ENCODE measurements at places on chromosomes 11 and 22.

DNA sequence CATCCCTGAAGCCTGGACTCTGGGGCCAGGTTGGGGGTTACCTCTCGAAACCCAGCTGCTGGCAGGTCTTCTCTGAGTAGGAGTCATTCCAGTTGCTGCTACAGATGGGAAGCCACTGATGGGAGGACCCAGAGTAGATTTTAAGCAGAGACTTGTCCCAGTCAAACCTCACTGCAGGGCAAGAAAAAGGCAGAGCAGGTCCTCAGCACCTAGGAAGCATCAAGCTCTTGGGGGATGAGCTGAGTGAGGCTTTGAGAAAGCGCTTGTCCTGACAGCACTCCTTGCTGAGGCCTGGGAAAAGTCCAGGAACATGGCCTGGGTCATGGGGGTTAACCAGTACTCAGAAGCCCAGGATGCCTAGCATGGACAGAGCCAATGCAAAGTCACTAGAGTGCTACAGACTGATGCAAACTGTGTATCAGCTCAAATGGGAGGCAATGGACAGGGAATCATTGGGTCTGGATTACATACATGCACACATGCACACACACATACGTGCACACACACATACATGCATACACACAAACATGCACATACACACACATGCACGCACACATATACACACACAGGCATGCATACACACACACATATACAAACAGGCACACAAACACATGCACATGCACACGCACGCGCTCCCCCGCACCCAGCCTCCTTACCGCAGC lies 15.3 kb downstream of the TMPRSS13 start:
- no peak for DNase-seq

DNA sequence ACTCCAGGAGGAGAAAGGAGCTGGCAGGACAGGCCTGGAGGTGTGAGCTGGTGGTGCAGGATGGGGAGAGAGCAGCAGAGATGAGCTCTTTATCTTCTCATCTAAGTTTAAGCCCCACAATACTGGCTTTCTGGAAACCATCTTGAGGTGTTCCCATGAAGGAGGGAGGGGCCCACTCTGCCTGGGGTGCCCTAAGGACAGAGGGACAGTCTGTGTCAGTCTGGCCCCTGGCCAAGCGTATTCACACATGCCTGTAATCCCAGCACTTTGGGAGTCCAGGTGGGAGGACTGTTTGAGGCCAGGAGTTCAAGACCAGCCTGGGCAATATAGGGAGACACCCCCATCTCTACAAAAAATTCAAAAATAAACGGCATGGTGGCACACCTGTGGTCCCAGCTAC lies 8.9 kb downstream of the SERHL2 start:
- no peak for DNase-seq

- DNase-seq, result no peak
These were observed 449 bp upstream of the TOM1 start for GRCh38 chr22:35299217-35299672.

GRCh38 chr22:41931701-41932269 lies 5.2 kb upstream of the TNFRSF13C start:
- no peak for DNase-seq

GRCh38 chr11:46366661-46367161 lies 14.8 kb upstream of the MDK start:
- DNase-seq, result no peak

DNA sequence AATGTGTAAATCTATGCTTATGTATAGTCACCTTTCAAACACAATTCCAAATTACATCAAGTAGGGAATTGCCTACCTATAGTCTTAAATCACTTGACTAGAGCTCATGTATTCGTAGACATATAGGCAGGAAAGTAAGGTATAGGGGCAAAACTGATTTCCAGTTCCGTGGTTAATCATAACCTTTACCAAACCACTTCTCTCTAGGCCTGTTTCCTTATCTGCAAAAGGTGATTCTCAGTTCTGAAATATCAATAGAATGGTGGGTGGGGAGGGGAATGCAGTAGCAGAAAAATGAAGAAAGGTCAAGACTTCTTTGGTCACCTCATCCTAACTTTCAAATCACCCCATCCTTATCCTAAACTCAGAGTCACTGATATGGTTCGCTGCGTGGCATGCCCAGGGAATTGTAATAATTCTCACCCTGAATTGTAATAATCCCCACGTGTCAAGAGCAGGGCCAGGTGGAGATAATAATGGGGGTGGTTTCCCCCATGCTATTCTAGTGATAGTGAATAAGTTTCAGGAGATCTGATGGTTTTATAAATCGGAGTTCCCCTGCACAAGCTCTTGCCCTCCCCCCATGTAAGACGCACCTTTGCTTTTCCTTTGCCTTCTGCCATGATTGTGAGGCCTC lies 1.9 kb upstream of the ANO5 start:
- DNase-seq, result no peak

DNA sequence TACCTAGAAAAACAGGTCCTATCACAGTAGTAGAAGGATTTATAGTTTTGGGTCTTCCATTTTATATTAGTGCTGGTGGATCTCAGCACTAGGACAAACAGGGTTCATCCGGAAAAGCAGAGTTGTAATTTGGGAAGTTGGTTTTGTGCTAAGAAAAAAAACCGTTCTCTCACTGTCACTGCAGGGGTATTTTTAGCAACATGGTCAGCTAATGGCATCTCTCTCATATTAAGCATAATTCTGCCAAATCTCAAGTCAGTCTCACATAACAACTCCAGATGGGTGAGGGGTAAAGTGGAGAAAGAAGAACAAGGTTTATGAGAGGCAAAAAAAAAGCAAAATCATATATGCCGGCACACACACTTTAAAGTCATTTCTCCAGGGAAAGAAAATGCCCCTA lies 51.6 kb upstream of the GDPD4 start:
- DNase-seq, result no peak

GRCh38 chr11:119907122-119907851 lies 178.3 kb upstream of the NECTIN1 start:
- no peak for DNase-seq

DNA sequence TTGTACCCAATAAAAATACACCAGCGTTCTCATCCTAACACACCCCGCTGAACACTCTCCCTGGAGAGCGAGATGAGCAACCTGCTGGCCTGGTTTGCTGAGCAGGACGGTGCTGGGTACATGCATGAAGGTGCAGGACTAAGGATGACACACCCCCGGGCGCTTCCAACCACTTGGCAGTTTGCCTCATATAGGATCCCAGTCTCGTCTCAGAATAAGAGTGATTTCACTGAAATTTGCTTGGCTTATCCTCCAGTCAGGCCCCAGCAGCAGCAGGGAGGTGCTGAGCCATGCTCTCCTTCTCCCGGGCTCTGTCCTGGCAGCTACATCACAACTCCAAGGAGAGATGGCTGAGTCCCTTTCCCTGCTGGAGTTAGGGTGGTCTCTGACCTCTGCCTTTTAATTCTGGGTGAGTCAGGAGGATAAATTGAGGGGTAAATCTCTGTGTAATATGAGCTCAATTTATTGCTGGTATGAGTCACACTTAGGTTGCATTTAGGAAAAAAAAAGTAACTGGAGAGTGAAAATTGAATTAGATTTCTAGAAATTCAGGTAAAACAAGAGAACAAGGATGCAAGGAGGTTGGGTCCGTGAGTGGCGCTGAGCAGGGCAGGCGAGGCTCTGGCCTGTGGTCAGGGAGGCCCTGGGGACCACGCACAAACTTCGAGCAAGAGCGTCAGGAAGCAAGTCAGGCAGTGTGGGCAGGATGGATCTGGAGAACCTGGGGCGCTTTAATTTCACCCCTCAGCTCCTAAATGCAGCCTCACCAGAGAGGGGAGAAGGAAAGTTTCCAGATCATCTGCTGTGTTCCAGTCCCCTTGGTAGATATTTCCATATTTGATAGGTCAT lies 974.0 kb downstream of the TBC1D22A start:
- no peak for DNase-seq

- DNase-seq, result no peak
These were observed 4.2 kb upstream of the SYN3 start for GRCh38 chr22:33062361-33062760.

DNA sequence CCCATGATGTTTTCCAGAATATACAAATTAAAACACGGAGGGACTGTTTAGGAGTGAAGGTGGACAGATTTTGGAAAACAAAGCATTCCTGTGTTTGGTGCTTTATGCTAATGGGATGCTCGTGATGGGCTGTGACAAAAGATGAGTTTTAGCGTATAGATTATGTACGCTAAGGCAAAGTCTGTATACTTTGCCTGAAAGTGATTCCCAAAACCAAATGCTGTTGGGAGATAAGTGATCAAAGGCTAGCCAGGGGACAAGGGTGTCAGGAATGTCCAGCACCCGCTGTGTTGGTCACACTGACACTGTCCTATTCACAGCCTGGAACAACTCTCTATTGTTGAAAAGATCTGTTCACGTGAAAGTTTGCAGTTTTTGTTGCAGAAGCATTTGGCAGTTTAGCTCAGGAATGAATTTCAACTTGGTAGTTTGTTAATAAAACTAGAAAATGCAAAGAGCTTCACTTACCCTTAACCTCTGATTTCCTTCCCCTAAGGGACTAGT lies 1.5 kb downstream of the JAM3 start:
- DNase-seq, result no peak

- DNase-seq, result no peak
These were observed 613.2 kb upstream of the CHORDC1 start for GRCh38 chr11:90836031-90836430.

DNA sequence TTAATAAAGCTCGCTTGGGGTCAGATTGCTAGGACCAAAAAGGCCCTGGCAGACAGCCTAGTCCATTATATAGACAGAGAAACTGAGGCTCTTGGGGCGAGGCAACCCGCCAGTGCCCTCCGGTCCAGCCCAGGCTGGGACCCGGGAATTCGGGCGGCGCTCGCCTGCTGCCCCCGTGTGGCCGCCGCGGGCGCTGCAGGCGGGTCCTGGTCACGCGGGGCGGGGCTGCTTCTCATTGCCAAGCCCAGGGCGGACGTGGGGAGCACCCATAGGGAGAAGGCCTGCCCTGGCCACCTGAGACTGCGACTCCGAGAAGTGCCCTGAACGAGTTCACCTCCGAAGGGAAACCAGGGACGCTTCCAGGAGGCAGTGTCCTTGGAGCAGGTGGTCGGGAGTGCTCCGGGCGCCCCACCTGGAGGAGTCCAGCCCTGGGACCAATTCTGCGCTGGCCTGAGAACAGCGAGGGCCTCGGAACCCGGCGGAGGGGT lies 36.0 kb upstream of the CSNK1E start:
- DNase-seq, result peak; percentile 45

DNA sequence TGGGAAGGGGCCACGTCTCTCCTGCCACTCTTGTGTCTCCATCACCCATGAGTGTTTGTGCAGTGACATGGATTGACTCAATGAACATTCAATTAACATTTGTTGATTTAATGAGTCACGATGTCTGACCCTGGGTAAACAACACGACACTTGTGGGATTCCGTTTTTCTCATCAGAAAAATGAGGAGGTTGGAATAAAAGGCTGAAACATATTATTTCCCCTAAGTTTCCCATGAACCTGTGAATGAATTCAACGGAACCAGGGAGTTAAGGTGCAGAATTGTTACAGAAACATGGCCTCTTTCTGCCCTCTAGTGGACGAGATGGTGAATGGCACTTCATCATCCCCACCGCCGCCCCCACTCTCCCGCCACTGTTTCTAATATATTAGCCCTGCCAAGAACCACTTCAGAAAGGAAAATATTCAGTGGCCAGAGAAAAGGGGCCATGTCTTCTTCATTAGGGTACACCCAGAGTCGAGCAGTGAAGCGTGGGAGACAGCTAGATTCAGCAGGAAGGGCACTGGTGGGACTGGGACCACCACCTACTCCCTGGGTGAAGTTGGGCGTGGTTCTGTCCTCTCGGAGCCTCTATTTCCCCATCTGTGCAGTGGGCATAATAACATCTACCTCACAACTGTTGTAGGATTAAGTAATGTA lies 46.3 kb upstream of the SYT13 start:
- DNase-seq, result no peak

GRCh38 chr11:5625281-5625680 lies 480 bp downstream of the TRIM34 start:
- DNase-seq, result no peak

DNA sequence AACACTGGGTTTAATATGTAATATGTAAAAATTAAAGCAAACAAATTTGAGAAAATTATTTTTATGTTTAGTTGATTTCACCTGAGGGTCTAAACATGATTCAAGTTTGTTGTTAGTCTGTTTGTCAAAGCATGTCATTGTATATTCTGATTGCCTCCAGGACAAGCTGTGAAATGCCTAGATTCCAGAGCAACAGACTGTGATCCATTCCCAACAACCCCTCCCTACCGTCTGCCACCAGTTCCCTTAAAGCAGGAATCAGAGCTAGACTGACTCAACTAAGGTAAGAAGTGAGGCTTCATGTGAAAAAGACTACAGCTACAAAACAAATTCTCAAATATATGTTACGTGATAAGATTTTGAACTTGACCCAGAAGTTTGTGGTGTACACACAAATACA lies 304.2 kb downstream of the RAB38 start:
- DNase-seq, result no peak
